ENCODE measurements at places on chromosomes 5 and 9.

DNA sequence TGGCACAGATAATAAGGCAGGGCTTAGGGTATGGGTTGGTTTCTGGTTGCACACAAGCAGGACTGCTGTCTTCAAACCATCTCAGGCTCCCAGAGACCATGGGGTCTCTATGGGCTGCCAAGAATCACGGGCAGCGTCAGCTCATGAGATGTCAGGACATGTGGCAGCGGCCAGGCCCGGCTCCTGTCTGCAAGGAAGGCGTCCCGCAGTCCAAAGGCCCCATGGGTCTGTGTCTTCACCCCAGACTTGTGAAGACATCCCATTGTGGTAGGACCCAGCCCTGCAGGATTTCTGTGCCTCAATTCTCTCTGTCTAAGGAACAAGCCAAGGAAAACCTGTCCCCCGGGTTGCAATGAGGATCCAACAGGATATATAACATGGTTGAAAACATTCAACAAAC lies 32.6 kb downstream of the IPPK start:
- DNase-seq = no peak

DNA sequence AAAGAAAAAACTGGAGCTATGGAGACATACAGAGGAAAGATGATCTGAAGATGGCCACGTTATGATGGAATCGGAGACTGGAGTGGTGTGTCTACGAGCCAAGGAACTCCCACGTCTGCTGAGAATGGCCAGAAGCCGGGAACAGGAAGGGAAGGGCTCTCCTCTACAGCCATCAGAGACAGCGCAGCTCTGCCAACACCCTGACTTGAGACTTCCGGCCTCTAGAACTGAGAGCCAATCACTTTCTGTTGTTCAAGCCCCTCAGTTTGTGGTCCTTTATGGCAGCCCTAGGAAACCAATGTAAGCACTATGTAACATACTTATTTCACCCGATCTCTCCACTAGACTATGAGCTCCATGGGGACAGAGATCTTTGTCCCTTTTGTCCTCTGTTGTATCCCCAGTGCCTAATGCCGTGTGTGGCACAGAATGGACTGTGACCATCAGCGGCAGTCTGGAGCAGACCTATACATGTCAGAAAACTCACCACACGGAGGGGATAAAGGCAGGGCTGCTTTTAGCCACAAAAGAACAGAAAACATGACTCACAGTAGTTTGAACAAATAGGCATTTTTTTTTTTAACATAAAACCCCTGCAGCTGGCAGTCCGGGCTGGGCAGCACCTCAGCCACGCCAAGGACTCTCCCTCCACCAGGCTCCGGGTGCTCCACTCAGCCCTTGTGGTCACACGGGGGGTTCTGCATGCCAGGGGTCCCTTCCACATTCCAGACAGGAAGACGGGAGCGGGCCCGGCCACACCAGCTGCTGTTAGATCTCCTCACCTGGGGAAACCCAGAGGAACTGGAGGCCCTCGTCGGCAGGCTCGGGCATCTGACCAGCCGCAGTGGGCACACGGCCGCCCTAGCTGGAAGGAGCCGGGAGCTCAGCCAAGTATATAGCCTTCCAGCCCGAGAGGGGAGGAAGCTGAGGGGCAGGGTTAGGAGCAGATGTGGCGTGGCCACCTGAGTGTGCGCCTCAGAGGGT lies 16.1 kb upstream of the MXD3 start:
- DNase-seq = no peak

GRCh38 chr5:73693573-73694061 lies 67.6 kb downstream of the ARHGEF28 start:
- peak; percentile 36 for DNase-seq

GRCh38 chr5:35336230-35336629 lies 105.9 kb upstream of the PRLR start:
- no peak for DNase-seq

DNA sequence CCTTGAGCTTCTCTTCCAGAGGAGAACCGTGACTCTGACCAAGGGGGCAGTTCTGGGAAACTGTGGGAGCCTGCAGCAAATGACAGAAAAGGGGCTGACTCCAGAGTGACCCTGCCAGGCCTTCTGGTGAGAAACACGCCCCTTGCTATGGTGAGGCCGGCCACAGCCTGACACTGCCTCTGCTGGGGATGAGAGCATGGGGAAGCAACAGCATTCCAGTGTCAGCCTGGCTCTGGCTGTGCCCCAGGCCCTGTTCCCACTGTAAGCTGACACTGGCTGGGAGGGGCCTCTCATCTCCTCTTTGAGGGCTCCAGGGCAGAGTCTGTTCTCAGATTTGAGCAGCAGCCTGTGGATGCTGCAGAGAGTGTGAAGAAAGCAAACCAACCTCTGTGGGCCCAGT lies 180.0 kb upstream of the IL12B start:
- DNase-seq = no peak

GRCh38 chr5:83891261-83891660 lies 170.6 kb upstream of the HAPLN1 start:
- DNase-seq = no peak

Measured in anterior cingulate cortex (tissue), 58 donors.